ENCODE measurements at places on chromosomes 5 and 9.

GRCh38 chr9:87898151-87898550, 15.5 kb downstream of the SPATA31E1 start:
- no peak for DNase-seq

DNA sequence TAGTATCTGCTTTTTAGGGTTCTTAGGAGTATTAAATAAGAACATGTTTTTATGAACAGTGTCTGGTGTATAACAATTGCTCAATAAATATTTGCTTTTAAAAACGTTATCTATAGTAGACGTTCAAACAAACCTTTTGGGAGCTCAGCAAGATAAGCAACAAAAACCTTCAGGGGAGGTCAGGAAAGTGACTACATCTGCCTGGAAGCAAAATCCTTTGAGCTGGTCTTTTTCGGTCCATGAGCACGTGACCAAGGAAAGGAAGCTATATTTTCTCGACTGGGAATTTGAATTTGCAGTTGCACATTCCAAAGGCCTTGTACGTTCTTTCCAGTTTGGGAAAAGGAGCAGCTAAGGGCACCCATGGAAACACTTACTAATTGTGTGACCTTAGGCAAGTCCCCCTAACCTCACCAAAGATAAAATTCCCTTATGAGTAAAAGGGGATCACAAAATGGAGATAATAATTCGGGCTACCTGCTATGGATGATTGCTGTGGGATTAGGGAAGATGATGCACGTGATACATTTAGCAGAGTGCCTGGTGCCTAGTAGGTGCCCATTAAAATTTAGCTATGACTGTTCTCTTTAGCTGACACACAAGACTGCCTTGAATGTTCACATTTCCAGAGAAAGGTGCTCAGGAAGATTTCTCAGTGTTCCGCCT, 45.4 kb downstream of the PTTG1 start:
- no peak for DNase-seq

DNA sequence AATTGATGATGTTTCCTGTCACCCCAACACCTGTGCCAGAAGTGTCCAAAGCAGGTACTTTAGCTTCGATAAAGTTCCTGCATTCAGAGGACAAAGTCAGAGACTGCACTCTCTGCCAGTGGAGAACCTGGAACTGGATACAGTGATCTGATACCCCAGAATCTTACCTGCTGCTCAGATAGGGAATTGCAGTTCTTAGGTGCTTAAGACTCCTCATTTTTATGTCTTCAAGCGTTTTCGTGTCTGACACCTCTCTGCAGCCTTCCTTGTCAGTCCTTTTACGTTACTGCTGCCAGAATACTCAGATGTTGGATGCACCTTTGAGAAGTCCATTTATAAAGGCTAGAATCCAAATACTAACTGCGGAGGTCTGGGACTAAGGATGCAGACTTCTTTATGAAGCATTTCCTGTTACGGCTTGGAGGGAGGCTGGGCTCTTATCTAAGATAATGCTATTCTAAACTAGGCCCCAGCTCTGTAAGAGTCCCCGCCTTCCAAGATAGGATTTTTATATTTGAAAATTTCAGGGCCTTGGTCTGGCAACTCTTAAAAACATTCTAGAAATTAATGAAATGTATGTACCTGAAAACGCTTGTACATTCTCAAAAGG, 1.9 kb downstream of the ISOC1 start:
- no peak for DNase-seq

DNA sequence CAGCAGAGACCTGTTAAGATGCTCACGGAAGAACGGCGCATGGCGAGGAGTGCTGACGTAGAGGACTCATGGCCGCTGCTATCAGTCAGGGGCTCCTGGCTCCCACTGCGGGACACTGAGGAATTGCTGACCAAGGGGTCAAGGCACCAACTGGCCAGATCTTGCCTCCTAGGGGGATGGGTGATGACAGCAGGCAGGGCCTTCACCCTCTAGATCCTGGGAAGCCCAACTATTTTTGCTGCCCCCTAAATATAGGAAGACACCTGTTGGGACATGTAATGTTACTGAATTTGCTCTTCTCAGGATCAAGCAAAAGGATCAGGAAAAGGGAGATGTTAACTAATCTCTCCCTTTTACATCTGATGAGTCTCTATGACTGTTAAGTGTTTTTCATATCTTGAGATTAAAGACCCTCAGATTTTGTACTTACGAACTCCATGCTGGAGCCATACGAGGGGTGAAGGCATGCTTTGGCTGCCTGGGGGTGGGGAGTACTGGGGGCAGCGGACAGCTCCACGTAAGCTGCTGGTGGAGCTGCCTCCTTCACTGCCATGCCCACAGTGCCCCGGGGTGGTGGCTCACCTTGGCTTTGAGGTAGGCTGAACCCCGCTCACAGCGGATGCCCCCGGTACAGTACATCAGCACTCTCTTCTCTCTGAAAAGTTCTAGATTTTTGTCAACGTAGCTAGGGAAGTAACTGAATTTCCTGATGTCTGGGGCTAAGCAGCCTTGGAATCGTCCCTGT, 28.1 kb downstream of the TSTD2 start:
- no peak for DNase-seq

GRCh38 chr5:150305557-150305956, 2.9 kb upstream of the ARSI start:
- no peak for DNase-seq

DNA sequence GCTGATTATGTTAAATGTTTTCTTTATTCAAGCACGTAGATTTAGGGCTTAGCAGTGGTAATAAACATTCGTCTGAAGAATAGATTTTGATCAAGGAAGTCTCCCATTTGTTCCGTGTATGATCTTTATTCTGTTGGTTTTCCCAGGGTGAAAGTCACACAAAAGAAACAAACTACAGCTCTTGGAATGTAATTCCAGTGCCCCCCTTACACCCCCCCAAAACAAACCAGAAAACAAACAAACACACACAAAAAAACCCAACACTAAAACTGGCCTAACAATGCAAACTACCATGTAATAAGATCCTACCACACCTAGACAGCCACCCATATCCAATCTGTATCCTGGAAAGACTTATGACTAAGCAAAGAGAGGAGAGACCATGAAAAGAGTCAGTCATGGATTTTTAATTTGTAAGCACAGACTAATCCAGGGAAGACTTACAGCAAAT, 196.2 kb upstream of the ELL2 start:
- no peak for DNase-seq

- DNase-seq, result no peak
Observed at GRCh38 chr9:36923025-36923625, 110.9 kb downstream of the PAX5 start.

DNA sequence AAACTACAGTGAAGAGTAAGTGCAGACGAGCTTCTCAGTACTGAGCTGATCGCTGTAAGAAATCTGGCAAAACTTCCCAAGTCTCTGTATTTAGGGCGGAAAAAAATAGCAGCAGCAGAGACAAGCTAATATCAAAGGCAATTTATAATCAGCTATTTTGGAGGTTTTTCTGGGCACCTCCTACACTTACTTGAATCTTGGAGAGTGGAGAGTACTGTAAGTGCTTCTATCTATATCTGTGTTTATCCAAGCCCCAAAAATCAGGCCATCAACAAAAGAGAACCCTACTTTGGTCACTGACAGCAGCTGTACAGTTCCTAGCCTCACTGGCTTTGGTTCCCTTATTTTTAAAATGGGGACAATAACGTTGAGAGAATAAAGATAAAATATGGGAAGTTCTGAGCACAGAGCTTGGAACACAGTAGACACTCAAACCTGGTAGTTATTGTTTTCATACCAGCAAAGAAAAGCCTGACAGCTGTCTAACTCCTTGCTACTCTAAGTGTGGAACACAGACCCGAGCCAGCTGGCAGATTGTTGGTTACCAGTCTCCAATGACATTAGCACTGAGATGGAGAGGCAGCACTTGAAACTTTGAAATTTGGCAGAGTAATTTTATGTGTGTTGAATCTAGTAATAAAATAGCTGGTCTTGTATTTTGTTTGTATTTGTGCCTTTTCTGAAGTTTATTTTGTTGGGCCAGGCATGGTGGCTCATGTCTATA, 96.0 kb upstream of the SLC28A3 start:
- DNase-seq, result no peak

DNA sequence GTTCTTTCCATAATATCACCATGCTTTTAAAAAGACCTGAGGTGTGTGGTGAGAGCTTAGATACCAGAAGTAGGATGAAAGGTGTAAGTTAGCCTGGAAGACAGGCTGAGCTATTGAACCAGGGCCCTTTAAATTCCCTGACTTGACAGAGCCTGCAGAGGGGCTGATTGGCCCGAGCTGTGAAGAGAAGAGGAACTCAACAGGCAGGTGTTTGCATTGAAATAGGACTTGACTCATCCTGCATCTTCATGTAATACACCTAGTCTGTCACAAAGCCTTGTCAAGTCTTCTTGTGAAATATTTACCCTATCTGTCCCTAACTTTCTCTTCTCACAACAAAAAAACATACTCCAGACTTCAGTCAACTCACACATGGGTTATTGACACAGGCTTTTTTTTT, 16.6 kb upstream of the ANP32B start:
- DNase-seq, result no peak

GRCh38 chr9:85213650-85214607, 527.8 kb downstream of the AGTPBP1 start:
- no peak for DNase-seq

DNA sequence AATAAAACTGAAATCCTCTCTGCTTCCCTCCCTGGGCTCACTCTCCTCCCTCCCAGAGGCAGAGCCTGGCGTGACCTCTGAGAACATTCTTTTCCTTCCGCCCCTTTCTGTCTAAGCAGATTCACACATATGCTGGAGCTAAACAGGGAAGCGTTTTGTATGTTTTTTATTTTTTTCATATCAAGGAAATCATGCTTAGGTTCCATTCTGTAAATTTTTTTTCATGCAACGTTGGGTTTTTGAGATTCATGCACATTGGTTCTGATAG, 20.2 kb upstream of the BARHL1 start:
- DNase-seq, result no peak

GRCh38 chr9:36121971-36122370, 14.6 kb upstream of the GLIPR2 start:
- no peak for DNase-seq

DNA sequence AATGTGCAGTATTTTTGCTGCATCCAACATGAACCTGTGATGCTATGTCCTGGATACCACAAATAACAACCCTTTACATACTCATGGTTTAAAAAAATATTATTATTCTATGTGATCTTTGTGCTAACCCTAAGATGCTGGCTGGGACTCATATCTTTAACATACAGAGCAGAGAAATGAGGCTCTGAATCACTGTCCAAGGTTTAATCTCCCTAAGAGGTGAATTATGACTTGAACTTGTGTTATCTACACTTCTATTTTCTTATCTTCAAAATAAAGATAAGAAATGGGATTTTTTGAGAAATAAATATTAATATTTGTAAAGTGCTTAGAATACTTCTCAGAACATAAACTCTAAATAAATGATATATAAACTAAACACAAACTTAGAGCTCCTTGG, 68.8 kb upstream of the GRIA1 start:
- no peak for DNase-seq

- no peak for DNase-seq
Observed at GRCh38 chr5:163614787-163615186, 109.4 kb downstream of the MAT2B start.

GRCh38 chr5:172685091-172685490, 44.0 kb downstream of the NEURL1B start:
- DNase-seq, result no peak

DNA sequence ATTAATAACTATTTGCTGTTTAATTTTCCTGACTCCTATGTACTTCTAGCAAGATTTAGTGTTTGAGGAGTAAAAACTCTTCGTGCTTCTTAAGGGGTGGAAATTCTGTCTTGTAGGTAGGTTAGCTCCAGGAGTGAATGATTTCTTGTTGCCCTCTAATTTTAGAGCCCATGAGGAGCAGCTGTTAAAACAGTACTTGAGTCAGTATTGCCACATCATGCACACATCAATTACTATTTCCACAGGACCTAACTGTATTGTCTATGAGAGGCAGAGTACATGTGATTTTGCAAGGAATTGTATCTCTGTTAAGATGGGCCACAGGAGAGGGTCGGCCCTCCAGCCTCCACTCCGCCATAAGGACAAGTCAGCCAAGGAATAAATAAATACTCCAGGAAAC, 91.2 kb downstream of the PDZD2 start:
- DNase-seq, result no peak

DNA sequence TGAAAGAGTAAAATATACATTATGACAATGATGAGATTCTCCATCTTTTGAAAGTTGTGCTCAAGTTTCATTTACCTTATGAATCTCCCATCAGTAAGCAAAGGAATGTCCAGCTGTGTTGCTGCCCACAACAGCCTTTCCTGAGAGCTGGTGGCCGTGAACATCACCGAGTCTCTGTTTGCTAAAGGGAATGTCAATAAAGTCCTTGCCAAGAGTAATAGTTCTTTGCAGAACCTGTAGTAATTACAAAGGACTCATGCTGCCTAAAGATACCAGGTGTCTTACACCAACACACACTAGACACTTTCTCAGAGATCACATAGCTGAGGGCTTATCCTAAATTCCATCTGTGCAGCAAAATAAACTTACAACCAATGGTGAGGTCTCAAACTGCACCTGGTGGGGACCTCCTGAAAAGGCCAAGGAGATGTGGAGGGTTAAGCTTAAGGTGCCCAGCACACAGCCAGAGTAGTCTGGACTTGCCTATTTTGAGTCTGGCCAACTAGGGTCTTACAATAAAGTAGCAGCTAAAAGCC, 111.1 kb upstream of the DAPK1 start:
- no peak for DNase-seq

GRCh38 chr5:104843822-104844221, 1281.2 kb upstream of the NUDT12 start:
- no peak for DNase-seq

GRCh38 chr9:792331-793260, 48.9 kb upstream of the DMRT1 start:
- no peak for DNase-seq

- DNase-seq, result no peak
Observed at GRCh38 chr9:113769412-113769811, 106.7 kb upstream of the ZNF618 start.

DNA sequence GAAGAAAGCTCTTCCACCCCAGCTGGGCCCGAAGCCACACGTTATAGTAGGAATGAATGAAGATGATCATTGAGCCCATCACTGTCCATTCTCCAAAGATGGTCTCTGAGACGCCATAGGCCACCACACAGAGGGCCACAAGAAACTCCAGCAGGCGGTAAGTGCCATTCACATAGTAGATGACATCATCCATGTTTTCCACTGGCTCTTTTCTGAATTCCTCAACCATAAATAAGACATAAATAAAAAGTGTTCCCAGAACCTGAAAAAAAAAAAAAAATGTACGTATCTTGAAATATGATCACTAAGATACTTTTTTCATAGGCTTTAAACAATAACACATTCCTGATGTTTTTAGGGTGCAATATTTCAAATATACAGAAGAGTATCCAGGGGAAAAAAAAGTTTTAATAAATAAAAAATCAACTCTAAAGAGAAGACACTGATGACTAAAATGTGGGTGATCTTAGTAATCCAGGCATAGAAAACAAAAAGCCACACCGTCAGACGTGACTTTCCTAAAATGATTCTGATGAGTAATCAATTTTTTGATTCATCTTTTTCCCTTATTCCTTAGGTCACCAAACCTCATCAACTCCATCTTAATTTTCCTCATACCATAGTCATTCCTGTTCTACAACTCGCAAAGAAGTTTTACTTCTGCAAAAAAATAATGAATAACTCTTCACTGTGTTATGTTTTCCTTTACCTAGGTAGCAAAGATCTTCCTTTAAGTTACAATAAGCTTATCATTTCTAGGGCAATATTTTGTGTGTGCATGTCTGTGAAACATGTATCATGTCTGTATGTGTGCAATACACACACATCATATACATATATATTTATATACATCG, 47.8 kb downstream of the RNF145 start:
- DNase-seq, result no peak

GRCh38 chr9:70701163-70701562, 286.7 kb upstream of the KLF9 start:
- no peak for DNase-seq

GRCh38 chr5:139812323-139812722, 16.7 kb downstream of the PSD2 start:
- no peak for DNase-seq

Data from GM04503 (cell line).